ENCODE measurements at places on chromosomes 11 and 22. TPM values are rescaled to one million over a fixed set of nuclear protein-coding genes. Genes with fewer than 3 reads are reported as not detected.

The SLC22A9 gene
- 0.11 TPM for polyA plus RNA-seq

The MMP8 gene
- not detected for polyA plus RNA-seq

The CDCA5 gene
- polyA plus RNA-seq, result 14.1 TPM

The CRYBA4 gene
- polyA plus RNA-seq, result not detected

The ADM gene
- 13.5 TPM for polyA plus RNA-seq

The SPDYC gene
- not detected for polyA plus RNA-seq

The OR52N4 gene
- not detected for polyA plus RNA-seq

The SLC1A2 gene
- polyA plus RNA-seq, result 225 TPM

The OVOL1 gene
- not detected for polyA plus RNA-seq

DNA sequence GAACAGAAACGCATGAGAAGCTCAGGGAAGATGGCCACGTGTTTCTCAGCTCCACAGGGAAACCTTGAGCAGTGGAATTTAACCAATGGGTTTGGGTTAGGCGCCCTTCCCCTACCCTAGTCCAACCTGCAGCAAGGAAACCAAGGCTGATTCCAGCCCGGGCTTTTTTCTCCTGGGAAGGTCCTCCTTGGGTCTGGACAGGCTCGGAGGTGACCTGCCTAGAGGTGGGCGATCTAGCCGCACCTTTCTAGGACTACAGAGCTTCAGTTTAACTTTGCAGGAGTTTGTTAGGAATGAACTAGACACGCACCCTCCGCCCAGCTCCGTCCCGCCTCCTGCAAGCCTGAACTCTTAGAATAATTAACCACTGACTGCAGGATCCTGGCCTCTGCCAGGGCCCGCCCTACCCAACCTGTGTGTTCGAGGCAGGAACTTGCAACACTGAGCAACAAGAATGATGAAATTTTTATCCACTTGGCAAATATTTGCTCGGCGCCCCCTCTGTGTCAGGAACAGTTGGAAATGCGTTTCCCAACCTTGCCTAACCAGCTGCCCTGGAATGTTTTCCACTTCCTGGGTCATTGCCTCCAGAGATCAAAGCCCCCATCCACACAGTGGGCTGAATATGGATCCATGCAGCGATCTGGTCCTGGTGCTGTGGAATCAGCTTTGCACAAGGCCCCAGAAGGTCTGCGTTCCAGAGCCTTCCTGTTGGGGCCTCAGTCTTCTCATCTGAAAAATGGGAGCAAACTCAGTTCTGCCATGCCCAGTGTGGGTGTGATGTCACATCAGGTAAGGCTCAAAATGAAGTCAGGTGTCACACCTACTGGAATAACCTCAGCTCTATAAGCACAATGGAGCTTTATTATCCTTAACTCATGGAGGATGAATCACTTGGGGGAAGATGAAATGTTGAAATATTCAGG lies 13.3 kb downstream of the MPST start:
- peak; percentile 23 for DNase-seq

DNA sequence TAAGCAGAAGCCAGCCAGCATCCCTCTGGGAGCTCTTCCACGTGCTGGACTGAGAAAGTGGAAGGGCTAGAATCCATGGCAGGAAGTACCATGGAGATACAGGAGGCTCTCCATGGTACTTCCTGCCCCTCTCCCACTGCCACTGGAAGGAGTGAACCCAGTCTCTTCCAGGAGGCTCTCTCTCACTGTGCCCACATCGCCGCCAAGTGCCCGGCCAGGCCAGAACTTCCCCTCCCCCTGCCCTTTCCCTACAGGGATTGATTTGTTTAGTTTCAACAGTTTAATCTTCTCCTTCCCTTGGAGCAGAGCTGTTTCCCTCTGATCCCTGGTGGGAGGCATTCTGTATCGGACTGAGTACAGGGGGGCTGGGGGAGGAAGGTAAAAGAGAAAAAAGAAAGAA lies 133.6 kb downstream of the DSCAML1 start:
- peak; percentile 63 for DNase-seq

DNA sequence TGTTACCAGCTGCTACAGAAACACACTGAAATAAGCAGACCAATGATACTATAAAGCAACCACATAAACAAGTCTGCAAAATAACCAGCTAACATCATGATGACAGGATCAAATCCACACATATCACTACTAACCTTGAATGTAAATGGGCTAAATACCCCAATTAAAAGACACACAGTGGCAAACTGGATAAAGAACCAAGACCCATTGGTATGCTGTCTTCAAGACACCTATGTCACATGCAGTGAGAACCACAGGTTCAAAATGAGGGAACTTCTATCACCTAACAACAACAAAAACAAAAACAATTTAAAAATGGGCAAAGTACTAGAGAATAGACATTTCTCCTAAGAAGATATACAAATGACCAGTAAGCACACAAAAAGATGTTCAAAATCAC lies 89.9 kb downstream of the ARHGAP32 start:
- DNase-seq, result no peak

DNA sequence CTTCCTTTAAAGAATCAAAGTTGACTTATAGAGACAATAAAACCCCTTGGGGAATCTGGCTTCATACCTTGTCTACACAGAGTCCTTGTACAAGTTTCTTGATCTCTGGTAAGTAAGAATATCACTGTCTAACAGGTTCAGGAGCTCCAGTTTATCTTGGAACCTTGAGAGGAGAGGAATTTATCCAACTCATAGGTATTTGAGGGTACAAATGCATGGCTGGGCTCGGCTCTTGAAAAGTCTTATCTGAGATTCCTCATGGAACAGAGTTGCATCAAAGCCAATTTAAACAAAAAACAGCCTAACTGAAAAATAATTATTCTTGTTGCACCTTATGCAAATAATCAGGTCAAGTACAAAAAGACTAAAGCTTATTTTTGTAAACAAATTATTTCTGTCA lies 33.4 kb downstream of the CARD18 start:
- no peak for DNase-seq

DNA sequence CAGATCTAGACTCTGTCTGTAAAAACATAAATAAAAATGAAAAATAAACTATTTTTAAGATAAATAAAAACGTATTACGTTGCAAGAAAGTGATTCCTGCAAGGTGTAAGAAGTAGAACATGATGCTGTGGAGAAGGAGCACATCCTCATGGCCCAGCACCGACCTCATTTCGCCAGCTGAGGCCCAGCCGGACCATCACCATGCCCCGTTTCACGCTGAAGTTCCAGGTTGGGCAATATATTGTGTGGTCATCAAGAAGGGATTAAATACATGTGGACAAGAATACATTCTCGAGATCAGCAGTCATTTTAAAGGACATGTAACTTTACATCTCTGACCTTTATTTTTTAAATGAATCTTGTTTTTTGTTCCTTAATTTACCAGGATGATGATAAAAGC lies 20.7 kb upstream of the CTTN start:
- no peak for DNase-seq

- DNase-seq, result no peak
These were observed 45.2 kb downstream of the NECTIN1 start for GRCh38 chr11:119683783-119684182.

- no peak for DNase-seq
These were observed 1.9 kb downstream of the LRP4 start for GRCh38 chr11:46916286-46917108.

GRCh38 chr11:119533462-119533861 lies 110.5 kb upstream of the THY1 start:
- DNase-seq, result no peak

GRCh38 chr11:69470793-69471728 lies 10.4 kb upstream of the LINC01488 start:
- peak; percentile 36 for DNase-seq

DNA sequence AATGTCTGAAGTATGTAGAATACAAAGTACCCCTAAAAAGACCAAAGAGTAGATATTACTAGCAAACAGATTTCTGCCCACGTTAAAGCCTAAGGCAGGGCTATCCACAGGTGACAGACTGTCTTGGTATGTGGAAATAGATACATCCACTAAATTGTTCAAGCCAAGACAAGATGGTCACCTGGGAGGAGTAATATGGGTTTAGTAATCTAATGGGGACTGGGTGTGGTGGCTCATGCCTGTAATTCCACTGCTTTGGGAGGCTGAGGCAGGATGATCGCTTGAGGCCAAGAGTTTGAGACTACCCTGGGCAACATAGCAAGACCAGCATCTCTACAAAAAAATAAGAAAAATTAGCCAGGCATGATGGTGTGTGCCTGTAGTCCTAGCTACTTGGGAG lies 7.5 kb downstream of the SGSM3 start:
- no peak for DNase-seq

DNA sequence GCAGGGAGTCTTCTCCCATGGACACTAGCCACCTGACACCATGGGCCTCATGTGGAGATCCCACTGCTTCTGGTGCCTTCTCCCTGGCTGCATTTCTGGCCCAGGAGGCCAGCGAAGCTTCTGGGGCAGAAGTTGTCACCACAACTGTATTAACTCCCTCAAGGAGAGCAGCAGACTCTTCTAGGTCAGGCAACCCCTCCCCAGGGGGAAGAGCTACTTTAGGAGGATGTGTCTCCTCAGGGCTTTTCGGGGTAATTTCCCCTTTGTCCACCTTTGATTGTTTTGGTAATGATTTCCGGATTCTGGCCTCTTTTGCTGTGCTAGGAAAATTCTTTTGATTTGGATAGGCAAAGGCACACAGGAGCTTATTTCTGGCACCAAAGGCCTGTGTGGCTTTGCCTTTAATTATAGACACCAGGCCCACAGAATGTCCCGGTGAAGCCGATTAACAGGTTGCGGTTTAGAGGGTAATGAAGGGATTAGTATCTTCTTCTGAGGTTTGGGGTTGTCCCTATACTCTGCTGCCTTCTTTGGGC lies 8.9 kb upstream of the UCP2 start:
- DNase-seq, result no peak

DNA sequence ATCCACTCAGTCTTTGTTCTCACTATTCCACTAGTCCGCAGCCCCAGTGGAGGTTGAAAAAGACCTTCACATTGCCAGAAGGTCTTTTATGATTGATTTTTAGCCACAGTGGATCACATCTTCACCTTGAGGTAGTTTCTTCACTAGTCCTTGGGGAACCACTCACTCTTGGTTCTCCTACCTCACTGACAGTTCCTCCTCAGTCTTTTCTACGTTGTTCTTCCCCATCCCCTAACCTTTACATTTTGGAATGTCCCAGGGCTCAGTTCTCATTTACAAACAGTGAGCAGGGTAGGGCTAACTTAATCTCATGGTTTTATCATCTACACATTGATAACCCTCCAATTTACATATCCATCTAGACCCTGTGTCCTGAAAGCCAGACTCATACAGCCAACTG lies 316.4 kb upstream of the SORL1-AS1 start:
- DNase-seq, result no peak

GRCh38 chr11:17331669-17332068 lies 19.9 kb upstream of the NCR3LG1 start:
- DNase-seq, result no peak

GRCh38 chr22:24465566-24465965 lies 29.6 kb upstream of the UPB1 start:
- no peak for DNase-seq

- DNase-seq, result no peak
These were observed 647.3 kb downstream of the TBC1D22A start for GRCh38 chr22:47409539-47410275.

GRCh38 chr11:65066805-65067291 lies 8.5 kb upstream of the NAALADL1 start:
- no peak for DNase-seq

GRCh38 chr11:60240662-60241061 lies 2.3 kb downstream of the MS4A4E start:
- DNase-seq, result no peak

DNA sequence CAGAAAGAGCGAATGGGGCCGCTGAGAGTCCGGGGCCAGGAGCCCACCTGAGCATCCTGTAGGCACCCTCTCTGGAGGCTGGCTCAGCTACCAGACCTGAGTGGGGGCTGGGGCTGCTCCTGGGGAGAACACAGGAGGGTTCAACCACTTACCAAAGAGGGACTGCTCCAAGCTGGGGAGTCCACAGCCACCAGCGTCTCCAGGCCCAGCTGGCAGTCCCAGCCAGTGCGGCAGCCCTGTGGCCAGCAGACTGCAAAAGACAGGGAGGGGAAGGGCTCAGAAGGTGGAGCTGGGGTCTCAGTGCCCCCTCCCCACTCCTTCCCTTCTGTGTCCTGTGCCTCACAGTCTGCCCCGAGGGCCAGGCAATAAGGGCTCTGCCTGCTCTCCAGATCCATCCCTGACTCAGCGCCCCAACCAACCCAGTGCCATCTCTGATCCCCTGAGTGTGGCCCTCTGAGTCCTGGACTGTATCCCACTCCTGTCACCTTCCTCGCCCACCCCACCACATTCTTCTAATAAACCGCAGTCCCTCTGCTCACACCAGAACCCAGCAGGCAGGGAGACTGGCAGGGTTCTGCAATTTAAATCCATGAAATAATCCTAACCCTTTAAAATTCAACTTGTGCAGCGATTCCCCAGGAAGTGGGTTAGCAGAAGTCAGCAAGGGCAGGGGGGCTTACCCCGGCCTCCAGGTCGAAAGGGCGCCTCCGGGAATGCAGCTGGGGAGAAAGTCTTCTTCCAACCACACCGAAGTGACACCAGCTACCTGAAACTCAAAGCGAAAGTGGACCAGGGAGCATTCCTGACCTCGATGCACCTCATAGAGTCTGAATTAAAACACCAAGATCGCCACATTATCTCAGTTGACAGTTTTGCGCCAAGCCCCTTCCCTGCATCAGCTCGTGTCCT lies 13.3 kb downstream of the CHST1 start:
- no peak for DNase-seq

DNA sequence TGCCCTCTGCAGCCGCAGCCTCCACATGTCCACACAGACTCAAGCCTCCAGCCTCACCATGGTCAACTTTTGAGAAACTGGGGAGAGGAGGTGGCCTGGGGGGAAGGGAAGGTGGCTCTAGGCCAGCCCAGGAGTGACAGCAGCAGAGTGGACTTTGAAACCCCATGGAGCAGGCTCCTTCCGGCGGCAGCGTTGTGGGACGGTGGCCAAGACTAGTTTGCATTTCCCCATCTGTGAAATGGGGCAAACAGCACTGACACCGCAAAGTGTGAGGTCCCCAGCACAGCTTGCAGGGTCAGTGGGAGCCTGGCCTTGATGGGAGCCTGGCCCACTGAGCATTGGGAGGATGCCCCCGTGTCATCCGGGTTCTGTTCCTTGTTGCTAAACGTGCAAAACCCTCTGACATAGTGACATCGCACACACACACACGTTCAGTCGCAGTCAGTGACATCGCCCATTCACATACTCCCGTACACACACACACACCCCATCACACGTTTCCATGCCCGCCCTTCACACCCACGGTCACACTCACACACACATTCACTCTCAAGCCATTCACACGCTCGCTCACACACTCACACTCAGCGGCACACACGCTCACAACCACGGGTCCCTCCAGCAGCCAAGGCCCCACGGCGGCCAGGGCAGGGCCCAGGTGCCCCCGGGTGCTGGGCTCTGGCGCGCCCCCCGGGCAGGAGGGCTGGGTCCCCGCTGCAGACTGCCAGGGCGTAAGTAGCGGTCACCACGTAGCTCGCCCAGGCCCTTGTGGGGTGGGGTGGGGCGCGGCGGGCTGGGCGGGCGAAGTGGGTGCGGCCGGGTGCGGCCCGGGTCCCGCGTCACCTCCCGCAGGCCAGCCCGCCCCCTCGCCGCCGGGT lies 585 bp downstream of the CYB5R3 start:
- peak; percentile 64 for DNase-seq

GRCh38 chr22:38286915-38287669 lies 14.3 kb upstream of the TMEM184B start:
- no peak for DNase-seq

All from spinal cord (tissue), 10 donors.